Heart left ventricle (tissue), 16 donors: ENCODE measurements at places on chromosomes 12 and 14. TPM values are rescaled to one million over a fixed set of nuclear protein-coding genes. Genes with fewer than 3 reads are reported as not detected.

Gene CBLN3
- 0.72 TPM for polyA plus RNA-seq

Gene NKX2-1
- polyA plus RNA-seq: not detected

Gene RILPL1
- 95.9 TPM for polyA plus RNA-seq

Gene MSI1
- polyA plus RNA-seq: 2.4 TPM

Gene IKZF4
- polyA plus RNA-seq: 2.6 TPM

Gene TUNAR
- polyA plus RNA-seq: not detected

Gene MIP
- not detected for polyA plus RNA-seq

Gene SSPN
- 18.2 TPM for polyA plus RNA-seq

Gene ZC3H10
- 3.5 TPM for polyA plus RNA-seq

Gene PPM1H
- polyA plus RNA-seq: 1.4 TPM

Gene GZMB
- 1.4 TPM for polyA plus RNA-seq

Gene NUAK1
- 10.5 TPM for polyA plus RNA-seq

Gene RASSF8
- 13.2 TPM for polyA plus RNA-seq

Gene KRT6A
- polyA plus RNA-seq: 0.03 TPM

Gene CNOT2
- polyA plus RNA-seq: 15.5 TPM

DNA sequence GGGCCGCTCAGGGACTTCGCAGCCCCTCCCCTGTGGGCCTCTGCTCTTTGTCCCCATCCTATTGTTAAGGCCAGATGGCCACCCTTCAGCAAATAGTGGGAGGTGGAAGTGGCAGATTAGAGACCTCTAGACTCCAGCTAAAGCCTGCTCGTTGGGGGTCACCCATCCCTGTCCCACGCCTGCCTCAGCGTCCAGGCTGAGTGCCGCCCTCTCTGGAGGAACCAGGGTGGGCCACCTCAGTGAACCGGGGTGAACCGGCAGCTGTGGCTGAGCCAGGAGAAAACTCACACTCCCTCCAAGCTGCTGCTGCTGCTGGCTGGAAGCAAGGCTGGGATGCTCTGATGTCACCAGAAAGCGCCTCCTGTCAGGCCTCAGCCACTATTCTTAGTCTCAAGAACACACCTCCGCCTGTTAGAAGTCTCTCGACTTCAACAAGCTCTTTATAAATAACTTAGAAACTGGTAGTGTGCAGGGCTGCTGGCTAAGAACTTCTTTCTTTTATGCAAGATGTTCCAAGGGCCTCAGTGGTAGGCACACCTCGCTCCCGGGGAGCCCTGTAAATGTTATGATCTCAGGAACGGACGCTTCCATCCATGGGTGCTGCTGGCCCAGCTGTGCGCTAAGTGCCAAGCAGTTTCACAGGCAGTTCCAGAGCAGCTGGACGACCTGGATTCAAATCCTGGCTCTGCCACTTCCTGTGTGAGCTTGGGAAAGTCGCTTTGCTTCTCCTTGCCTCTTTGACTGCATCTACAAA, 19.8 kb upstream of the TESC start:
- H3K4me1 ChIP-seq: peaks cover 22% of the 10 kb centered on the region
- H3K27ac ChIP-seq: no peak overlapping the region
- H3K36me3 ChIP-seq: no peaks in the 10 kb centered on the region
- DNase-seq: no peak
- H3K27me3 ChIP-seq: no peaks in the 10 kb centered on the region

DNA sequence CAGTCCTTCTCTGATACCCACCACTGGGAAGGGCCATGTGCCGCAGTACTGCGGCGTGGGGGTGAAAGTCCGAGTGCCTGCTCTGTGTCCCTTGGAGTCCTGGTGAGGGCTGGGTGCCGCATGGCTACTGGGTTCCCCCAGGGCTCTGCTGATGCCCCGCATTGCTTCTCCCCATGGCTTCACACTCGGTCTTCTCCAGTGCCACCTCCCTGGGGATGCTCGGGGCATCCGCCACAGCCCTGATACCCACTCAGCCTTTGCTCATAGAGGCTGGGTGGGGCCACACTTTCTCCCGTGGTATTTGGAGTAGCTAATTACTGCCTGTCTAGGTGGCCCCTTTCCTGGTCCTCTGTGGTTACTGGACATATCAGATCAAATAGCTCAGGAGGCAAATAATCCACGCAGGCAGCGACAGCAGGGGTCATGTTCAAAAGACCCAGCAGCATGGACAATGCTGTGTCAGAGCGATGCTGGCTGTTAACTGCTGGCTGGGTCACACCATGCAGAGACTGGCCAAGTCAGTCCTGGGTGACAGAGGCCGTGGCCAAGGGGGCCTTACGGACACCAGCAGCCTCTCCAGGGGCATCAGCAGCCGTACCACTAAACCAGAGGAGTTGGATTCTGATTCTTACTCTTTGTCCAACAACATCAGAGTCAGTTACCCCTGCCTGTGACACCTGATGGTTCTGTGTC, 106.5 kb downstream of the ADGRD1 start:
- no peaks in the 10 kb centered on the region for H3K27me3 ChIP-seq
- no peak overlapping the region for H3K4me3 ChIP-seq
- H3K36me3 ChIP-seq: no peaks in the 10 kb centered on the region

- no peak overlapping the region for H3K4me3 ChIP-seq
- no peak for DNase-seq
- H3K36me3 ChIP-seq: no peaks in the 10 kb centered on the region
- no peak overlapping the region for H3K27ac ChIP-seq
- H3K4me1 ChIP-seq: no peaks in the 10 kb centered on the region
Measured at GRCh38 chr14:106511006-106511799, 984.8 kb downstream of the TMEM121 start.

GRCh38 chr14:23047034-23047634, 5.1 kb downstream of the PSMB11 start:
- H3K27me3 ChIP-seq: no peaks in the 10 kb centered on the region
- peak overlapping the region; percentile 73 for H3K27ac ChIP-seq
- H3K4me3 ChIP-seq: no peak overlapping the region
- no peak for DNase-seq

GRCh38 chr12:112916270-112916669, 9.5 kb downstream of the OAS1 start:
- no peaks in the 10 kb centered on the region for H3K27me3 ChIP-seq
- peaks cover 24% of the 10 kb centered on the region for H3K36me3 ChIP-seq
- no peaks in the 10 kb centered on the region for H3K4me1 ChIP-seq
- no peak overlapping the region for H3K4me3 ChIP-seq

- no peak overlapping the region for H3K27ac ChIP-seq
- no peak overlapping the region for H3K4me3 ChIP-seq
- H3K36me3 ChIP-seq: no peaks in the 10 kb centered on the region
- no peak for DNase-seq
Measured at GRCh38 chr14:100665511-100666032, 61.1 kb upstream of the DLK1 start.

- H3K27me3 ChIP-seq: no peaks in the 10 kb centered on the region
- no peaks in the 10 kb centered on the region for H3K4me1 ChIP-seq
- H3K36me3 ChIP-seq: no peaks in the 10 kb centered on the region
- H3K4me3 ChIP-seq: no peak overlapping the region
- no peak for DNase-seq
- H3K27ac ChIP-seq: no peak overlapping the region
Measured at GRCh38 chr14:74395094-74395493, 30.9 kb downstream of the SYNDIG1L start.

GRCh38 chr12:34598352-34598827, 576.1 kb downstream of the ALG10 start:
- H3K4me3 ChIP-seq: no peak overlapping the region
- H3K27ac ChIP-seq: no peak overlapping the region
- no peaks in the 10 kb centered on the region for H3K27me3 ChIP-seq
- H3K36me3 ChIP-seq: no peaks in the 10 kb centered on the region
- H3K4me1 ChIP-seq: no peaks in the 10 kb centered on the region
- DNase-seq: no peak

- H3K36me3 ChIP-seq: no peaks in the 10 kb centered on the region
- no peak for DNase-seq
- no peaks in the 10 kb centered on the region for H3K4me1 ChIP-seq
- H3K27me3 ChIP-seq: no peaks in the 10 kb centered on the region
- H3K4me3 ChIP-seq: no peak overlapping the region
Measured at GRCh38 chr14:54186821-54187763, 209.7 kb upstream of the CDKN3 start.

DNA sequence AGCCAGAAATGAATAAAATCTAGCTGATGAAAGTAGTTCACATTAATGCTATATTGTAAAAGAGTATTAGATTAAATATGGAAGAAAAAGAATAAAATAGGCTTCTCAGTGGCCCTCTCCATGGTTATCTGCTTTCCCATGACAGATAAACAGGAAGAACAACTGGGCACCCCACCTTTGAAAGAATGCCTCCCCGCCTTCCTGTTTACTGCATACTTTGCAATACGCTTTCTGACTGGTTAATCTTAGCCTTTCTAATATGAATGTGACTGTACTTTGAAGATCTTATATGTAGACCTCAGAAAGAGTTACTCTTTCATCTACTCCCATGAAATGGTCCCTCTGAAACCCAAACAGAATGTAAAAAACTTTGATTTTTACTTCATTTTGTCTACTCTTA, 34.1 kb upstream of the DAAM1 start:
- no peak overlapping the region for H3K4me3 ChIP-seq
- no peaks in the 10 kb centered on the region for H3K36me3 ChIP-seq
- H3K4me1 ChIP-seq: no peaks in the 10 kb centered on the region
- H3K27me3 ChIP-seq: no peaks in the 10 kb centered on the region
- no peak for DNase-seq

DNA sequence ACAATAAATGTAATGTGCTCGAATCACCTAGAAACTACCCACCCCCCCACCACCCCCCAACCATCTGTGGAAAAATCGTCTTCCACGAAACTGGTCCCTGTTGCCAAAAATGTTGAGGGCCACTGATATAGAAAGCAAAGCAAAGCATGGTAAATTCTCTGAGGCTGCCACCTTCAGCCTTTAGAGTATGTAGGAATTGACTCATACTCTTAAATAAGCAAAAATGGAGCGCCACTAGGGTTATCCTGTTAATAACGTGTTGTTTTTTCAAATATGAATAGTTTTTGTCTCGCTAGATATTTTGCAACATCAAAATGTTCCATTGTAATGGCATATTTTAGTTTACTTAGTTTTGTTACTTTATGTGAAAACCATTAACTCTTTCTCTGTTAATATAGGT, 18.2 kb downstream of the DYNC1H1 start:
- no peaks in the 10 kb centered on the region for H3K4me1 ChIP-seq
- no peaks in the 10 kb centered on the region for H3K27me3 ChIP-seq
- peaks cover 79% of the 10 kb centered on the region for H3K36me3 ChIP-seq
- DNase-seq: no peak
- H3K4me3 ChIP-seq: no peak overlapping the region

- peaks cover 12% of the 10 kb centered on the region for H3K36me3 ChIP-seq
- H3K27ac ChIP-seq: no peak overlapping the region
- no peak overlapping the region for H3K4me3 ChIP-seq
Measured at GRCh38 chr14:69224946-69225345, 33.6 kb downstream of the EXD2 start.

GRCh38 chr12:68280240-68280639, 26.8 kb upstream of the IL22 start:
- no peaks in the 10 kb centered on the region for H3K36me3 ChIP-seq
- H3K4me3 ChIP-seq: no peak overlapping the region
- DNase-seq: no peak
- no peaks in the 10 kb centered on the region for H3K27me3 ChIP-seq
- no peaks in the 10 kb centered on the region for H3K4me1 ChIP-seq

DNA sequence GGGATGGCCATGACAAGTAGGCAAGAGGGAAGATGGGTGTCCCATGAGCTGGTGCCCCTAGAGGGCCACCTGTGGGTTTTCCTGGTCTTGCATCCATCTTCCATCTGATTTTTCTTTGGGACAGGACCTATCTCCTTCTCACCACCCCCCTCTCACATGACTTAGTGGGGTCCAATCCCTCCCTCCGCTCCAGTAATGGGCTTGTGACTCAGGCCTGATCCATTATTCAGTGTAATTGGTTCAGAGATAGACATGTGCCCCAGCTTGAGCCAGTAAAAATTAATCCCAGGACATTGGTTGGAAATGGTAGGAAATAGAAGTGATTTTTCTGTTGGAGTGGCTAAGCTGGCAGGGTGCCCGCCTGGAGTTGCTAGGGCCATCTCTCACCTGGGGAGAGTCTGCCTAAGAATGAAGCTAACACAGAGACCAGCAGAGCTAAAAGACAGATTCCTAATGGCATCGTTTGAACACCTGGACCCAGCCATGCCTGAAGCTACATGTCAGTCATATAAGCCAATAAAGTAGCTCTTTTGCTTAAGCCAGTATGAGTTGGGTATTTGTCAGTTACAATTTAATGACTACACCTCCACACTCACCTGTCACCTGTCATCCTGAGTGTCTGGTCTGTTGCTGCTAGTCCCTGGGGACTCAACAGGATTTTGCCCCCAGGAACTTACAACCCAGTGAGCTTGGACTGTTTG, 14.7 kb downstream of the RASAL1 start:
- no peaks in the 10 kb centered on the region for H3K4me1 ChIP-seq
- no peaks in the 10 kb centered on the region for H3K36me3 ChIP-seq
- DNase-seq: no peak
- H3K4me3 ChIP-seq: no peak overlapping the region
- no peak overlapping the region for H3K27ac ChIP-seq

GRCh38 chr14:55212634-55213033, 21.2 kb upstream of the DLGAP5 start:
- H3K4me3 ChIP-seq: no peak overlapping the region
- no peak for DNase-seq
- no peak overlapping the region for H3K27ac ChIP-seq
- no peaks in the 10 kb centered on the region for H3K36me3 ChIP-seq
- H3K4me1 ChIP-seq: no peaks in the 10 kb centered on the region
- H3K27me3 ChIP-seq: no peaks in the 10 kb centered on the region

- H3K4me3 ChIP-seq: no peak overlapping the region
- H3K27ac ChIP-seq: no peak overlapping the region
- no peaks in the 10 kb centered on the region for H3K36me3 ChIP-seq
- no peaks in the 10 kb centered on the region for H3K4me1 ChIP-seq
Measured at GRCh38 chr12:66999141-66999540, 270.0 kb upstream of the CAND1 start.

GRCh38 chr12:67927815-67928214, 61.4 kb upstream of the IFNG-AS1 start:
- H3K36me3 ChIP-seq: no peaks in the 10 kb centered on the region
- peaks cover 24% of the 10 kb centered on the region for H3K4me1 ChIP-seq
- no peaks in the 10 kb centered on the region for H3K27me3 ChIP-seq
- no peak overlapping the region for H3K27ac ChIP-seq

DNA sequence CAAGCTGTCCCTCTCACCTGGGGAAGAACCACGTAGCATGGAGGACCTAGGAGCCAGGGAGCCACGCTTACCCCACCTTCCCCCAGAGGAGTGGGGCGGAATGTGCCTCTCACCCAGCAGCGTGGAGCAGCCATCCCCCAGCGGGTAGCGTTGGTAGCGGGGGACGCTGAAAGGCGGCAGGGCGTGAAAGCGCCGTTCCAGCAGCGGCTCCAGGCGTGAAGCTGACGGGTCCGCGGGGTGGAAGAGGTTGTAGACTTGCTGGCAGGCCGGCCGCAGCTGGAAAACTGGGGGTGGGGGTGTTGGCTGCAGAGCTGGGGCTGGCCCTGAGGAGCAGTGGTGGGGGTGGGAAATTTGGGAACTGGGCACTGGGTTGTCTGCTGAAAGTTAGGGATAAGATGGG, 11.9 kb downstream of the ARL6IP4 start:
- no peaks in the 10 kb centered on the region for H3K36me3 ChIP-seq
- DNase-seq: peak; percentile 27
- H3K4me3 ChIP-seq: no peak overlapping the region

GRCh38 chr12:93225094-93225493, 152.6 kb upstream of the NUDT4 start:
- no peak for DNase-seq
- H3K36me3 ChIP-seq: no peaks in the 10 kb centered on the region
- no peaks in the 10 kb centered on the region for H3K27me3 ChIP-seq
